Stimulated activated CD8-positive, alpha-beta memory T cell treated with anti-CD3 and anti-CD28 coated beads, Interleukin-4, amount 100 ng/mL, for 4 hours (primary cell): ENCODE measurements at places on chromosomes 3 and 15.

DNA sequence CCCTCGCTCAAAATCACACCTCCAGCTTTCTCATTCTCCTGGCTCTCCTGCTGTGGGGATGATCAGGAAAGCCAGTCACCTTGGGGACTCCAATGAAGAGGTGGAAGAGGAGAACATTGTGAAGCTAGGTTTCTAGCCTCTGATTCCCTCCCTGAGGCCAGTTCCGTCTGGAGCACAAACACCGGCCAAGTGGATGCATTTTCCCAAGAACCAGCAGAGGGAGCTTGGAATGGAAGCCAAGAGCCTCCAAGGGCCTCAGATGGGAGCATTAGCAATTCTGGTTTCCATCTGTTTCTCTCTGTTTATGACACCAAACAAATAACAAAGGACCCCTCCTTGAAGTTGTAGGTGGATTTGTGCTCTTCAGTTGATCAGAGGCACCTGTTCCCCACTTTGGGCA lies 40.6 kb upstream of the NMNAT3 start:
- no peak for DNase-seq

GRCh38 chr3:41404582-41404981 lies 205.3 kb downstream of the CTNNB1 start:
- DNase-seq, result no peak

GRCh38 chr3:152257563-152258035 lies 11.1 kb upstream of the MBNL1 start:
- DNase-seq, result no peak

DNA sequence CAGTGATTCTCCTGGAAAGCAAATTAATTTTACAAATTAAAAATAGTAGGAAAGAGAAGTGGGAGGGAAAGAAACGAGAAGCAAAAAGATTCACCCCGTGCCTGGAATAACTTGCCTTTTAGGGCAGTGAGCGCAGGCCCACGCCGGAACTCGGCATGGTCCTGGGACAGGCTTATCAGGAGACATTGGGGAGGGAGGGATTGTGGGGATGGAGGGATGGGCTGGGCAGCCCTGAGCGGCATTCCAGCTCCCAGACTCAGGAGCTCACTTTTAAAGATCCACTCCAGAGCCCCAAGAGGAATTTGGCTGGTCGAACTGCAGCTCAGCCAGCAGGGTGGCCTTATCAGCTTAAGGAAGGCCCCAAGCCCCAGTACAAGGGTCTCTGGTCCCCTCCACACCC lies 117.9 kb downstream of the ADCY5 start:
- DNase-seq, result no peak
